Activated CD4-positive, alpha-beta T cell treated with anti-CD3 and anti-CD28 coated beads, Interleukin-2, amount 10 ng/mL, durations not matched to agents 7 days and 5 days (primary cell): ENCODE measurements at places on chromosomes 16 and 17. TPM values are rescaled to one million over a fixed set of nuclear protein-coding genes. Genes with fewer than 3 reads are reported as not detected.

GRCh38 chr17:62631936-62632924 is 4.8 kb downstream of the MRC2 start:
- no peak for DNase-seq

- DNase-seq, result no peak
Measured at GRCh38 chr17:77606146-77606864, 352.2 kb upstream of the TNRC6C start.

- no peak for DNase-seq
Measured at GRCh38 chr17:6862825-6863224, 31.3 kb upstream of the TEKT1 start.

- peak; percentile 71 for DNase-seq
Measured at GRCh38 chr16:31382485-31383161, 10.5 kb upstream of the ITGAD start.

- no peak for DNase-seq
Measured at GRCh38 chr17:27282054-27282551, 11.8 kb upstream of the WSB1 start.

DNA sequence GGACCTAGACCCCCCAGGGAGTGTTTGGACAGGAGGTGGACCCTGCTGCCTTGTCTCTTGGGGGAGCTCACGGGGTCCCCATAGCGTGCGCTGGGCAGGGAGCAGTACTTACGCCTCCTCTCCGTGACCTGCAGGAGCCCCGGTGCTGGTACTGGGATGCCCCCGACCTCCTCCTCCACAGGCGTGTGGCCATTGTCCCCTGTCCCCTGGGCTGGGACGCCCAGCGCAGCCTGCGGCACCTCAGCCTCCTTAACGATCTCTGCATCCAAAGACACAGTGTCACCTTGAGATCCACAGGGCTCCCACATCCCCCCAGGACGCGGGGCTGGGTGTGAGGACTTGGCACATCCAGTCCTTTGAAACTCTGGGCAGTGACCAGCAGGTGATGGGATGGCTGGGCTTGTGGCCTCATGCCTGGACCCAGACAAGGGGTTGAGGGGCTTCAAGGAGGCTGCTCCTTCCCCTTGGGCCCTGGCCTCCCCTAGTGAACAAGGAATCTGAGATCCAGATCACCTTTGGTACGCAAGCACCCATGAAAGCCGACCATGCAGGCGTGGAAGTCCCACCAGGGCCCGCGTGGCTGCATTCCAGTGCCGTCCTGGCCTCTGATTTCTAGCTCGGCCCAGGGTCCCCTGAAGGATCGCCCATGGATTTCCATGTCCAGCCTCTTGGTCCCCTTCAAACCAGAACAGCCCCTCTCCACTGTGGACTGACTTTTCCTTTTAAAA is 9.9 kb downstream of the DBNDD1 start:
- no peak for DNase-seq

- peak; percentile 68 for DNase-seq
Measured at GRCh38 chr17:75601057-75601987, 13.7 kb downstream of the MYO15B start.

DNA sequence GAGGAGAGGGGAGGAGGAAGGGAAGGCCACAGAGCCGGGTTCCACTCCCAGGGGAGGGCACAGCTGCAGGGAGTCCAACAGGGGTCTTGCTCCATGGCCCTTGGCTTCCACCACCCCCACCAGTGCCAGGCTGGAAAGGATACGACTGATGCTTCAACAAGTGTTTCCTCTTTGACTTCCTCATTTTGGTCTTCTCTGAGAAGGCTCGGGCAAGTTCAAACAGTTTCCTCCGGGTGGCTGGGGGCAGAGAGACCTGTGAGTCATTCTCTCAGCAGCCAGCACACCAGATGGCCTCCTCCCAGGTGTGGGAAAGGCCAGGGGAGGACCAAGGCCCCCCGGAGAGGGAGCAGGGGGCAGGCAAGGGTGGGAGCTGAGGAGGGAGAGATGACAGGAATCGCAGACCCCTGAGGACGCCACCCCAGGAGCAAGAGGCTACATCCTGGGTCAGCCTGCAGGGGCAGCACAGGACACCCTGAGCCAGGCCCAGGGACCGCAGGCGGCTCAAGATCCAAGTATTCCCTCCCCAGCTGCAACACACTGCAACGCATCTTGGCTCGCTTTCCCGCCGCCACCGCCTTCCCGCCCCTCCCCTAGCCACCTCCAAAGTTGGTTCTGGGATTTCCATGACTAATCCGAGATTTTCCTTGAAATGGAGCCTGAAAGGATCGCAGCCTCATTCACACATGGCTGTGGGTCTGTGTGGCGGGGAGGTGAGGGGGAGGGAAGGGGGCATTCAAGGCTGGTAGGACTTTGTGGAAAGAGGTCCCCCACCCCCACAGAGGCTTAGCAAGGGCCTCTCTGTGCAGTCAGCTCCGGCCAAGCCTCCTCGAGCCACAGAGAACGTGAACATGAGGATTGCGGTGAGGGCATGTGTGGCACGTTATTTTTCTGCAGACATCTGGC is 18.4 kb upstream of the MRPS23 start:
- DNase-seq, result peak; percentile 61

GRCh38 chr16:89131783-89132182 is 38.1 kb downstream of the ACSF3 start:
- no peak for DNase-seq

- DNase-seq, result no peak
Measured at GRCh38 chr17:70053241-70054234, 21.5 kb upstream of the KCNJ16 start.

DNA sequence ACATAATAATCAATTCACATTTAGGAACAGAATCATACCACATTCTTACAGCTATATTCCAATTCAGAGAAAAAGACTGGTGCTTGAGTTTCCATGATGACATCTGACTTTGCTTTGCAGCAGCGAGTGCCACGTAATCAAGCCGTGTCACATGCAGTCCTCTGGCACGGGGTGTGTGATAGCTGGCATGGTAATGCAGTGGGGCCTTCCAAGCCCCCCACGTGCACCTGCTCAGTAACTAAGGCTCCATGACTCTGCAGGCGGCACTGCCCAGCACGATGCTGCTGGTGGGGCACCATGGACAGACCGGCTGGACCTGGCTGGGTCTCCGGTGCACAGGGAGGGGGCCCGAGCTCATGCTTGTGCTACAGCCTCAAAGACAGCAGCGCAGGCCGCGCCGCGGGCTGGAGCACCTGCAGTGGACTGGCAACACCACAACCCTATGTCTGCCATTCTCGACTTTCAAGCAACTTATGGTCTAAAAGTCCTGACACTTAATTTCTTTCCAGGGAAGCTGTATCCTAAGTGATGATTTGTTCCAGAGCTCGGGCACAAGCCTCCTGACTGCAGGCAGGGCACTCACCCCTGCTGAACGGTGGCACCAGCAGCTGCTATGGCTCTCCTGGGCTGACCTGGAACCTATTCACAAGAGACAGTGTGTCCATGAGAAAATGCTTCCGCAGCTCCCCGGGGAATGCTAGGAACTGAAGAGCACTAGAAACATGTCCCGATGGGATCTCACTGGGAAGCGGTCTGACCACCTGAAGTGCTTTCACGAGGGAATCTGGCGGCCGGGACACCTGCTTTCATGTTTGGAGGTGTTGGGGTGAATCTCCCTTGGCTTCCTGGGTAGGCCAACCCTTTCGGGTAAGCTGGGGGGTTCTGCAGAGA is 99.5 kb upstream of the DNAH17 start:
- no peak for DNase-seq

GRCh38 chr17:50169121-50169764 is 3.4 kb downstream of the SGCA start:
- DNase-seq, result peak; percentile 59

GRCh38 chr16:63289834-63290460 is 1253.7 kb upstream of the CDH8 start:
- no peak for DNase-seq

The UNC13D gene
- 161 TPM for total RNA-seq
